ENCODE measurements at places on chromosomes 12 and 14.
A peak's percentile ranks its signal among the peaks of the same experiment; 100 is the strongest.

GRCh38 chr12:42190376-42190775 is 45.7 kb upstream of the GXYLT1 start:
- DNase-seq: no peak

DNA sequence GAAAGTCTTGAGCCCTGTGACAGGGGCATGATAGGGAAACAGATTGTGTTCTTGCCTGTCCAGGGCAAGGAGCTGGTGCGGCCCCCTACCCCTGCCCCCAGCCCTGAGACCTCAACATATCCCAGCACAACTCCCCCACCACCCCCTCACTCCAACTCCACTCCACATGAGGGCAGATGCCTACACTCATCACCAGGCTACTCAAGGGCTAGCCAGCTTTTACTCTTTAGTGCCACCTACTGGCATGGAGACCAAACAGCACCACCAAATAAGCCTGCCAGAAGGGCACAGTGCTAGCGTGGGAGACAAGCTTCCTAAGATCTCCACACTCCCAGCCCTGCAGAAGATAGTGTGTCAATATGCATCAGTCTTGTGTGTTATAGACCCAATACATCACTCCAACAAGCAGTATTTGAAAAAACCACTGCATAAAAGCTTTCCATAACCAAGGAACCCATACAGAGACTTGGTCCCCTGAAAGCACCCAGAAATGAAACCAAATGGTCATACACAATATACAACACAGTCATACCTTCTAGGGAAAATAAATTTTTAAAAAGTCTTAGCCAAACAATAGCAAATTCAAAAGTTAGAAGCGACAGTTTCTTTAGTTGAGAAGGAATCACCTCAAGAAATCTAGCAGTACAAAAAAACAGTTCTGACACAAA is 154.4 kb downstream of the KCNK10 start:
- DNase-seq: peak; percentile 47

DNA sequence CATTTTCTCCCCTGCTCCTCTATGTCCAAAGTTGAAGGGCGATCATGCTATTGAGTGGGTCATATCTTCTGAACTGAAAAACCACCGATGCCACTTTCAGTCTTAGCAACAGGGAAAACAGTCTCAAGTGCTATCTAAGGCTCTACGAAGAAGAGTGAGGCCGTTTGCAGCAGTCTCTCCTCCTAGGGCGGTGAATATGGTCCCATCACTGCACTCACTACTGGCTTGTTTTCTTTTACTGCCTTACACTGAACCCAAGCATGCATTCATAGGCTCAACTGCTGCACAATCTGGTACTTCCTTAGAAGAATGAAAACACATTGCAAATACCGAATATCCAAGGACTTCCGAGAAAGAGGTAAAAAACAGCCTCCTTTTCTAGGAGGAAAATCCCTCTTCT is 92.1 kb downstream of the DNAH10 start:
- no peak for DNase-seq

DNA sequence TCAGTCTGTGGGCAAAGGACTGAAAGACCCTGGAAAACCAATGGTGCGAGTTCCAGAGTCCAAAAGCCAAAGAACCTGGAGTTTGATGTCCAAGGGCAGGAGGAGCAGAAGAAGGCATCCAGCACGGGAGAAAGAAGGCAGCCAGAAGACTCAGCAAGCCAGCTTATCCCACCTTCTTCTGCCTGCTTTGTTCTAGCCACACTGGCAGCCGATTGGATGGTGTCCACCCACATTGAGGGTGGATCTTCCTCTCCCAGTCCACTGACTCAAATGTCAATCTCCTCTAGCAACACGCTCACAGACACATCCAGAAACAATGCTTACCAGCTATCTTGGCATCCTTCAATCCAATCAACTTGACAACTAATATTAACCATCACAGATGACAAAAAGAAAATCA is 57.2 kb upstream of the CAPRIN2 start:
- DNase-seq: no peak

GRCh38 chr14:74977901-74978385 is 22.5 kb upstream of the PGF start:
- DNase-seq: no peak

GRCh38 chr14:92247341-92247740 is 75.6 kb upstream of the SLC24A4 start:
- no peak for DNase-seq

DNA sequence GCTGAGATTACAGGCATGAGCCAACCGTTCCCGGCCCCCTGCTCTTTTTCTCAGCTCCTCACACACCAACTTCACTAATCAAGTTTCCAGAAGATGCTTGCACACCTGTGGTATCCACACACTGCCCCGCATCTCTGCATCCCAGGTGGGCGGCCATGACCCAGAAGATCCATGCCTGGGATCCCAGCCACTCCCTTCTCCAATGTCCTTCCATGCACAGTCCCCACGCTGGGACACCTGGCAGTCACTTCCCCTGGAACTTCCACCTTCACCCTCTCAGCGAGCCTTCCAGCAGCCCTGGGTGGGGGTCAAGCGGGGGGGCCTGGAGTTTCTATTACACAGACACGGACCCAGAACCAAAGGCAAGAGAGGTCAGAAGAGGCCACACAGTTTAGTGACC is 107.8 kb downstream of the CALM1 start:
- no peak for DNase-seq

DNA sequence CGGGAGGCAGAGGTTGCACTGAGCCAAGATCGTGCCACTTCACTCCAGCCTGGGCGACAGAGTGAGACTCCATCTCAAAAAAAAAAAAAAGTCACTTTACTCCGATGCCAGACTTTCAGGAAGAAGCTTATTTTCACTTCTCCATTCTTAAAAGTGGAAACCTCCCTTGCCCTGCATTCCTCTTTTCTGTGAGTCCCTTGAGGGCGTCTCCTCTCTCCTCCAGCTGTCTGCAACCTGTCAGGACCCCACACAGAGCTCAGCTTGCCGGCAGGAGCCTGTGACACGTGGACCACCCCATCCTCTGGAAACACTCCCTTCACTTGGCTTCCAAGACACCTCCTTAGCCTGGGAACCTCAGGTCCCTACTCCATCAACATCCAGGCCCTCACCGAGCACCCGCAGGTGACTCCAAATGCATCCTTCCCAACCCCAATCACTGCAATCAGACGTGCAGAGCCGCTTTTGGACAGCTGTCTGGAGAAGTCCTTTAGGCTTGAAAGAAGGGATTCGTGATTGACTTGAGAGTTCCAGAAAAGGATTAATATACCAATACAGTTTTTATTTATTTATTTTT is 34.3 kb downstream of the SLC15A4 start:
- no peak for DNase-seq

GRCh38 chr12:67477681-67478265 is 170.8 kb upstream of the DYRK2 start:
- no peak for DNase-seq

GRCh38 chr14:26217778-26218177 is 380.1 kb downstream of the NOVA1 start:
- DNase-seq: no peak

DNA sequence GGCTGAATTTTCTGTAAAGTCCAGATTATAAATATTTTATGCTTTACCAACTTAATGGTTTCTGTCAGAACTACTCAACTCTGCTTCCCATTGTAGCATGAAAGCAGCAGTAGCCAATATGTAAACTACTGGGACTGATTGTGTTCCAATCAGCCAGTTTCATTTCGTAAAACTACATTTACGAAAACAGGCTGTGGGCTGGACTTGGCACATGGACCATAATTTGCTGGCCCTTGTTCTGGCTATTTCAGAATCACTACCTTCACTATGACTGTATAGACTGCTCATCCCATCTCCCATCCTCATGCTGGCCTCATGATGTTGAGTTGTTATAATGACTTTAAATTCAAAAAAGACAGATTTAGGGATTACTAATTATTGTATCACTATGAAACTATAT is 38.7 kb downstream of the FAR2 start:
- DNase-seq: no peak

Measured in activated naive CD4-positive, alpha-beta T cell treated with anti-CD3 and anti-CD28 coated beads, Interleukin-2, amount 50 U/mL, for 16 hours (primary cell).